SHP77 (cell line): ENCODE measurements at places on chromosomes 5 and 9.
A peak's percentile ranks its signal among the peaks of the same experiment; 100 is the strongest.

GRCh38 chr9:83972286-83972685 lies 7.7 kb downstream of the HNRNPK start:
- no peak for DNase-seq

GRCh38 chr9:114028646-114029045 lies 49.5 kb downstream of the AMBP start:
- DNase-seq = no peak

DNA sequence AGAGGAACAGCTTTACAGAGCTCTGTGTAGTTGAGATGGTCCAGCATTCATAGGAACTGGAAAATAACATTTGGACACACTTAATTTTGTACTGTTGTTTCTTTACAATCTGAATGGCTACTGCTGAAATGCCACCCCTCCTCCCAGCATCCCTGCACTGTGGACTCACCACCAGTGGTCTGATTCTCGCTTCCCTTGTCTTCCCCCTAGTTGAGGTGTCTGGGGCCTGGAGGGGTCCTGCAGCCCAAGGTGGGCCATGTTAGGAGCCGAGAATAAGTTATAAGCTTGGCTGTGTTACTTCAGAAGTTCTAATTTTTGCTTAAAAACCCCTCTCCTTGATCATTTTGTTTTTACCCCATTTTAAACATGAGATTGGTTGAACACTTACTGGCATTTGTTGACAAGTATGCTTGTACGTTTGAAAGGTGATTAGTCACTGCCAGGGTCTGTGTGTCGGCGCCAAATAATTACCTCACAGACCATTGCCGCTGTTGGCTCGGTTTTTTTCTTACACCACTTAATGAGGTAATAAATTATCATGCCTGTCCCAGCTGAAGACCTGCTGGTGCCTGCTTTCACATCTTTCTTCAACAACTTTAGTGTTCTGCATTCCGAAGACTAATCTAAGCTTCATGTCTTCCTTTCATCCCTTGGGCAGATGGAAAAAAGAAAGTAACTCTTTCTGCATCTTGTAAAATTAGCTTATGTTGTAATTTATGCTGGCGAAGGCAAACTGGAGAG lies 65.8 kb downstream of the MCCC2 start:
- DNase-seq = no peak

- no peak for DNase-seq
These were observed 68.5 kb downstream of the MCTP1 start for GRCh38 chr5:95216136-95216955.

DNA sequence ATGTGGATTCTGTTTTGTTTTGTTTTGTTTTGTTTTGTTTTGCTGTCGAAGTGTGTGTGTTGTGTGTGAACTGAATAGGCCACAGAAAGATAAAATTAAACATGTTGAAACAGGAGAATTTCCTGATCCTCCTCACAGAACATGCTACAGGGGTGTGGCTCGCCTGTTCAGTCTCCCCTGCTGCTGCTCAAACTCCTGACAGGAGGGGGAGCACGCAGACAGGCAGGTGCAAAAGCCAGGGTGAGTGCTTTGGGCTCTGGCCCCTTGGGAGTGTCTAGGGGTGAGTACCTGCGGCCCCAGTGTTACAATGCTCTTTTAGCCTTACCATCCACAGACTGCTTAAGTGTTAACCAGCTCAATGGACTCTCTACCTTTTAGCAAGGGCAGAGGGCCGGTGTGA lies 473.5 kb downstream of the MAT2B start:
- DNase-seq = peak; percentile 11

DNA sequence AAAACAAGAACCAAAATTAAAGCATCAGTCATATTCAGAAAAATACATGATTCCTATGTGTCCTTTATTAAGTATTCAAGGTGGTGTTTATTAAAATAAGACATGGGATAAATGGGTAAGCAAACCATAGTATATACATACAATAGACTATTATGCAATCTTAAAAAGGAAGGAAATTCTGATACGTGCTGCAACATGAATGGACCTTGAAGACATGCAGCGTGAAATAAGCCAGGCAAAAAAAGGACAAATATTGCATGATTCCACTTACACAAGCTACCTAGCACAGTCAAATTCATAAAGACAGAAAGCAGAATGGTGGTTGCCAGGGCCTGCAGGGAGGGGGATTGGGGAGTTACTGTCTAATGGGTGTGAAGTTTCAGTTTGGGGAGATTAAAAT lies 127.7 kb downstream of the DMAC1 start:
- DNase-seq = no peak

GRCh38 chr5:31680528-31680927 lies 41.6 kb downstream of the PDZD2 start:
- no peak for DNase-seq

DNA sequence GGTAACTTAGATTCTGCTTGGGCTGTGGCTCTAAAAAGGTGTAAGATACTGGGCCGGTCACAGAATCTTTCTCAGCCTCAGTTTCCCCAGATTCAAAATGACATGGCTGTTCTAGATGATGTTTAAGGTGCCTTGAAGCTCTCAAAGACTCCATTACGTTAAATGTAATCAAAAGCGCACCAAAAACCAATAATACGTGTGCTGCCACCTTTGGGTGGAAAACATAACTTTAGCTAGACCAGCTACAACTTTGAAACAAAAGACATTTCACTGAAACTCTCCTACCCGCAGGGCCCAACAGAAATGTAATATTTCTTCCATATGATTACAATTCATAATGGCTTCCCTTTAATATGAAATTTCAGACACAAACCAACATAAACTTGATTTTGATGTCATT lies 35.0 kb upstream of the PCSK5 start:
- DNase-seq = no peak

DNA sequence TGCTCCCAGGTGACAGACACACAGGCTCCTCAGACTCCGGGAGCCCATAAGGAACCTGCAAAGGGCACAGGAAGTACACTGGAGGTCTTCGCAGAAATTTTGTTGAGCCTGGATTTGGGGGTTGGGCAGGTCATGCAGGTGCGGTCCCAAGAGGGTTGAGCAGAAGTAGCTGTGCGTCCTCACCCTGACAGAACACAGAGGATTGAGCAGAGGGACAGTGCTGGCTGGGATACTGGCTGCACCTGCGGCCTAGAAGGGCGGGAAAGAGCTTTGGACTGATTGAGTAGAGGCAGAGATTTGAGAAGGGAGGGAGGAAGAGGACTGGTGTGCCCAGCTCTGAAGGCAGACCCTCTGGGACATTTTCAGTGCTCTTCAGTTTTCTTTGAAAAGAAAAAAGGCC lies 65.4 kb downstream of the PTPDC1 start:
- no peak for DNase-seq

DNA sequence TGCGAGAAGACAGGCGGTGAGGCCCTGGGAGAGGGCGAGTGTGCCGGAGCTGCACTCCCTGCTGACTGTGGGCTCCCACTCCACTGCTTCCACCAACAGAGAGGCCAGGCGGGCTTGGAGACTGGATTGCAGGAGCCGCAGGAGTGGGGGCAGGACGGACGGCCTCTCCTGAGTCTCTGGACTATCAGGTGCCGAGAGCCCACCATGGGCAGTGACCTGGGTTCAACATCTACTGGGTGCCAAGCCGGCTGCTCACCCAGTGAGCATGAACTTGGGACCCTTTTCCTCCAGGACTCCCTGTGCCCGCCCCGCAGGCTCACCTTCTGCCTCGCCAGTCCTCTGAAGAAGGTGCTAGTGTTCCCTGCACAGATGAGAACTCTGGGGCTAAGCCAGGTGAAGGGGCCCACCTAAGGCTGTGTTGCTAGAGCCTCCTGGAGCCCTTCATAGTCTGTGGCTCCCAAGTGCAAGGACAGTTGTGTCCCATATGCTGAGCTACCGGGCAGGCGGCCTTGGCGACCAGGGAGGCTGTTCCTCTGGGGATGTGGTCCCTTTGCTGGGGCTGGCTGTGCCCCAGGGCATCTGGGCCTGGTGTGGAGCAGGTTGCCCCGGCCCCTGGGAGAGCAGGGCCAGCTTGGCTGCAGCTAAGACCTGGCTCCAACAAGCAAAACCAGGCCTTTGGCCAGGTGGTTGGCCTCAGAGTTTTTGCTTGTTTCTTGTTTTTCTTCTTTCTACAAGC lies 77.7 kb upstream of the PHYKPL start:
- DNase-seq = no peak

- no peak for DNase-seq
These were observed 55.2 kb upstream of the SLIT3 start for GRCh38 chr5:169356181-169356580.

GRCh38 chr9:134491856-134492255 lies 149.7 kb upstream of the COL5A1 start:
- no peak for DNase-seq

GRCh38 chr5:100788417-100788816 lies 114.7 kb downstream of the ST8SIA4 start:
- no peak for DNase-seq

DNA sequence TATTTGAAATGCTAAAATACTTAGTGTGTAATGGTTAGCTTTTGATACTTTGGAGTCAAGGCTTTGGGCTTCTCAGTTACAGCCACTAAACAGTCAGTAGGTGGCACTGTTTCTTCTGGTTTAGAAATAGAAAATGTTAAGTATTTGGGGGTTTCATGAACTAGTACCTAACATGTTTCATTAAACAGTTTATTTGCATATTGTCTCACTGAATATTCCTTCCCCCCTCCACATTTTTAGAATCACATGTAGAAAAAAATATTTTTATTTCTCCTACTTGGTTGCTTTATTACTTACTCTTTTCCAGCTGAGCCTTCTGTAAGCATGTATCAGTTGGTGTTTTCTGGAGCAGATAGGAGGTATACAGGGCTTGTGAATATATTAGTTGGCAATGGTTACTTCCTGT lies 48.0 kb downstream of the IPO11 start:
- DNase-seq = peak; percentile 28

- DNase-seq = no peak
These were observed 749.6 kb upstream of the DMAC1 start for GRCh38 chr9:8549214-8549613.

DNA sequence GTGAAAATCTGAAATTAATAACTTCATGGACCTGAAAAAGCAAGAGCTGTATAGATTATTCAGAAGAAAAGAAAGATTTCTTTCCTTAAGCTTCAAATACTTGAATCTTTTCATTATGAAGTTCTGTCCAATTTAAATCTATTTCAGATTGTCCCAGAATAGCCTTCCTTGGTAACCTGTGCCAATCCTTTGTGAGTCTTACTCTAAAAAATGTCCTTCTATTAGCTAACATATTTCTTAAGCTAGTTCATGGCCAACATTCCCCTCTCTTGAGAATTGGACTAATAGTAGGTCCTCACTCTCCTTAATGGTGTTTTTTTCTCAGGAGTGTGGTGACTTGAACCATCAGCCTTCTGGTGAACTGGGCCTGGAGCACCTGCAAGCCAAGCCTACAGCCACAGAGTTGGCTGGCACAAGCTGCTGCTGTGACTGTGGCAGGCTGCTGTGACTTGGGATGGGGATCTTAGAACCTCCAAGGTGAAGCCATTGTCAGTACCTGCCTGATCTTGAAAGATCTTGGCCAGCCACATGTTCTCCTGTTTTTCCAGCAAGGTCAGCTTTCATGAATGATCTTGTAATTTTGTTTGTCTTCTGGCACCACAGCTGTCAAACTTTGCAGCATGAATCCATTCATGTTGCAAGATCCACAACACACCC lies 262.6 kb upstream of the MAP3K1 start:
- no peak for DNase-seq

GRCh38 chr5:61866930-61867329 lies 439.1 kb upstream of the KIF2A start:
- no peak for DNase-seq

- peak; percentile 3 for DNase-seq
These were observed 71.4 kb downstream of the SERINC5 start for GRCh38 chr5:80184235-80185023.
